ENCODE measurements at places on chromosomes 5 and 9. TPM values are rescaled to one million over a fixed set of nuclear protein-coding genes. Genes with fewer than 3 reads are reported as not detected.

DNA sequence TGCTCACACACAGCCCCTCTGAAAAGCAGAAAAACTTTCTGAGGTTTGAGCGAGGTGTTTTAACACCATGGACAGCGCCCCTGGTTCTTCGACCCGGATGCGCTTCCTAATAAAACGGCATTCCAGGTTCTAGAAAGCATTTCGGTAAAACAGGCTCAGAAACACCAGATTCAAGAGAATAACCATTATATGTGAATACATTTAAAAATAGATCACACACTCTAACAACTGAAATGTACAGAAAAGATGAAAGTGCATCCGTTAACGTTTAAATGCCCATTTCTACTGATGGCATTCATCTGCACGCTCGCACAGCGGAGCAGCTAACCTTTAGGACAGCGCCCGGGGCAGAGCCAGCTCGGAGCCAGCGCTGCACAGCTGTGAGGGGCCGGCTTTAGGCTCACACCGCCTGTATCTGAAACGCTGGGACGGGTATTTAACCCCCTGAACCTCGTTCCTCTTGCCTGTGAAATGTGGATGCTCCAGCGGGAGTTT, 26.3 kb upstream of the TENT4A start:
- H3K4me3 ChIP-seq: no peak overlapping the region
- DNase-seq: no peak
- no peaks in the 10 kb centered on the region for H3K36me3 ChIP-seq
- peaks cover 9% of the 10 kb centered on the region for H3K4me1 ChIP-seq
- no peak overlapping the region for H3K27ac ChIP-seq
- H3K27me3 ChIP-seq: peaks cover 39% of the 10 kb centered on the region

DNA sequence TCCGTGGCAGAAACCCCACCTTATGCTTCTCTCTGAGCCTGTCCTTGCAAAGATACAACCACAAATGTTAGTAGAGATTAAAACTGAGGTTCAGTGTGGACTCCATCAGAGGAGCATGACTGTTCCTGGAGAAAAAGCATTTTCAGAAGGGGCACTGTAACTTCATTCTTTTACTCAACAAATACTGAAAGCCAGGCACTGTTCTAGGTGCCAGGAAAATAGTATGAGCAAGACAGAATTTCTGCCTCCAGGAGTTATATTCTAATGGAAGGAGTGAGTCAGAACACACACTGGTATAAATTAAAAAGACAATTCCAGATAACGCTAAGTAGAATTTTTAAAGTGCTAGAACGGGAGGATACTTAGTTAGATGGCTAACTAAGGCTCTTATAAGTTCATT, 251.4 kb upstream of the GAS1 start:
- peaks cover 12% of the 10 kb centered on the region for H3K4me1 ChIP-seq
- H3K36me3 ChIP-seq: no peaks in the 10 kb centered on the region
- no peak for DNase-seq

DNA sequence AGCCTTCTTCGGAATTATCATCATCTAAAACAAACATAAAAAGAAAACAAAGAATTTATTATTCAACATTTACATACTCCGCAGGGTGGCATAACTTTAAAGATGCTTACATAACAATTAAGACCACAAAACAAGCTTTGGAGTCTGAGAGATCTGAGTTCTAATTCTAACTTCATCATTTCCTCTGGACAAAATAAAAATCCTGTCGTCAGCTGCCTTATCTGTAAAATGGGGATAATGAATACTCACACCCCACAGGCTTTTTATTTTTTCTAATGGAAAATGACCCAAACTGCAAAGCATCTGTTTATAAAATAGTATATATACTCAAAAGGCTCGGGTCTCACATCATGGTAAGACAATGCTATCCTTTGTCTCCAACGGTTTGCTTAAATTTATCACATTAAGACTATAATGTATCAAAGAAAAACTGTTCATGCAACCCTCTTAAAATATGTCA, 4.3 kb downstream of the ARRDC3 start:
- H3K36me3 ChIP-seq: peaks cover 79% of the 10 kb centered on the region
- no peak for DNase-seq
- H3K27ac ChIP-seq: peak overlapping the region; percentile 98
- peaks cover 13% of the 10 kb centered on the region for H3K4me1 ChIP-seq
- H3K4me3 ChIP-seq: peak overlapping the region; percentile 86
- no peaks in the 10 kb centered on the region for H3K27me3 ChIP-seq

DNA sequence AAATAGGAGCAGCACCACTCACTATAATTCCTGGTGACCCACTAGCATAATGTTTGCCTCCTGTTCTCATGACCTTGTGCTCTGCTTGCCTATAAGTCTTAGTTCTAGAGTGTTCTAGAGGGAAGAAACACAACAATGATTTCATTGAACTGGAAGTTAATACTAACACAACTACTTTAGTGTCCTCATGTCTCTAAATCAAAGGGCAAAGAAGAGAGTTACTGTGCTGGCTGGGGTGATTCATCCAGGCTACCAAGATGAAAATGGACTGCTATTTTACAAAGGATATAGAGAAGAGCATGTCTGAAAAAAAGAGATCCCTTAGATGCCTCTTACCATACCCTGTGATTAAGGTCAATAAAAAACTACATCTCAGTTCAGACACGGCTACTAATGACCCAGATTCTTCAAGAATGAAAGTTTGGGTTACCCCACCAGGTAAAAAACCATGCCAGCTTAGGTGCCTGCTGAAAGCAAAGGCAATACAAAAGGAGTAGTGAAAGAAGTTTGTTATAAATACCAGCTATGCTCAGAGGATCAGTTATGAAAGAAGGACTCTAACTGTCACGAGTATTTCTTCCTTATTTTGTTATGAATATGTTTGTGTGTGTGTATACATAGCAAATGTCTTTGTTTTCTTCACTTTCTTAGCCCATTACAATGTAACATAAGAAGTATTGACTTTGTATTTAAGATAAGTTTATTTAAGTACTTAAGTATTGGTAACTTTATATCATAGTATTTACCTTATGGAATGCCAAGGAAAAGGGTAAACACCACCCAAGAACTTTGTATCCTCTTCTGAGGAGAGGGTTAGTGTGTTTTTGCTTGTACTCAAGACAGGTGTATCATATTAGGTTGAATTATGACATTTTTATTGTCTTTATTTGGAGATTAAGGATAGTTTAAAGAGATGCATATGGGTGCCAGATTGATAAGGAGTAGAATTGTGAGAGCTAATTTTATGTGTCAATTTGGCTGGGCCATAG, 314.1 kb upstream of the PTGER4 start:
- no peak overlapping the region for H3K27ac ChIP-seq
- H3K27me3 ChIP-seq: no peaks in the 10 kb centered on the region
- peaks cover 5% of the 10 kb centered on the region for H3K36me3 ChIP-seq
- no peaks in the 10 kb centered on the region for H3K4me1 ChIP-seq
- DNase-seq: no peak

DNA sequence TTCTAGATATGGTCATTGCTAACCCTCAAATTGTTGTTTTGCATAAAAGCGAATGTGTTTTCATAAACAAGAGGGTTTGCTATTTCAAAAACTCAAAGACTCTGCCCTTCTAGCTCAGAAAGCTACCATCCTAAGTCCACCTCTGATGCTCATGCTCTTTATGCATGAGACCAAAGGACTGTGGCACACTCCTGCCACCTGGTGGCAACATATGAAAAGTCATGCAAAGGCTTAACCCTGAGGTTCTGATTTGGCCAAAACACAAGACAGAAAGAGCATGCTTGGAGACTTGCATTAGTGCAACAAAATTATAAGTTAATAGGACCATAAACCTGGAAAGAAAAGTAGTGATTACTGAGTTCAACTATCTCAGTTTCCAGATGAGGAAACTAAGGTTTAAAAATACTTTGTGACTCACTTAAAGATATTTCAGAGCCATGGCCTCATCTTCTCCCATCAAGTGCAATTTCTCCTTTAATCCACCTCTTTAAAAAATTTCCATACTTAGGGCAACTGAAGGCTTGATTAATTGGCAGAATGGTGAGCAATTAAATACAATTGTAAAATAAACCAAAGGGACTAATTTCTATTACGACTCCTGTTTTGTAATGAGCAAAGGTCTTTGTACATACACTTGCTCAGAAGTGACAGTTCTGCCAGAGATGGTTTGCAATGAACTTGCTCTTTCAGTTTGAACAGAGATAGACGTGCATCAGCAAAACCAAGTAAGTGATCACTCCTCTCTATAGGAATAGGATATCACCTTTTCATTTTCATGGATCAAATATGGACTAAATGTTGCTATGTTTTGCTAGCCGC, 110.7 kb upstream of the RAD23B start:
- DNase-seq: peak; percentile 71
- H3K27ac ChIP-seq: no peak overlapping the region
- no peaks in the 10 kb centered on the region for H3K36me3 ChIP-seq
- no peaks in the 10 kb centered on the region for H3K4me1 ChIP-seq

DNA sequence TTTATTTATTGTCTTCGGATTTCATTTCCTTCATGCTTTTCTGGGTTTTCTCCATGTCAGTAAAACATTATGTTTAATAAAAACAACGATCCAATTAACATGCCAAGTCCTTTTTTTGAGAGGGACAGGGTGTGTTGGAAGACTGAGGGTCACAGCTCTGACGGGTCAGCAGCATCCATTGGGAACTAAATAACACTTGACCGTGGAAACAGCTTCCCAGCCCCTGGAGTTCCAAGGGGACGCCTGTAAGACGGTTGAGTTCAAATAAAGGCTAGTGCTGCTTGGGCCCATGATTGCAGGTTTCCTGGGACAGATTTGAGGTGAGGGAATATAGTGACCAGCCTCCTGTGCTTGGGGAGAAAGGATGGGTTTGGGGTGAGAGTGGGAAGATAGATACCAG, 30.4 kb upstream of the NEURL1B start:
- H3K27me3 ChIP-seq: peaks cover 98% of the 10 kb centered on the region
- no peak for DNase-seq
- H3K27ac ChIP-seq: no peak overlapping the region
- H3K4me3 ChIP-seq: no peak overlapping the region
- no peaks in the 10 kb centered on the region for H3K36me3 ChIP-seq

DNA sequence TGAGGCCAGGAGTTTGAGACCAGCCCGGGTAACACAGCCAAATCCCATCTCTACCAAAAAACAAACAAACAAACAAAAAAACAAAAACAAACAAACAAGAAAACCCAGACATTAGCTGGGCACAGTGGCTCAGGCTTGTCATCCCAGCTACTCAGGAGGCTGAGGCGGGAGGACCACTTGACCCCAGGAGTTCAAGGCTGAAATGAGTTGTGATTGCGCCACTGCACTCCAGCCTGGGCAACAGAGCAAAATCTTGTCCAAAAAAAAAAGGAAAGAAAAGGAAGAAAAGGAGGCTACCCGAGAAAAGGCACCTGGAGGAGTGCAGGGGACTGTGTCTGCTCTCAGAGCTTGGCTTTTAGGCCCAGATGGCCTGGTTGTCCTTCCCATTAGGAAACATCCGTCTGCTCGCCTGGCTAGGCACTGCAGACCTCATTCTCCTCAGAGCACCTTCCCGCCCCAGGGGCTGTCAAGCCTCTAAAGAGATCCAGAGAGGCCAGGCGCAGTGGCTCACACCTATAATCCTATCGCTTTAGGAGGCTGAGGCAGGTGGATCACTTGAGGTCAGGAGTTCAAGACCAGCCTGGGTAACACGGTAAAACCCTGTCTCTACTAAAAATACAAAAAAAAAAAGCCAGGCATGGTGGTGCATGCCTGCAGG, 185.3 kb upstream of the IER5L start:
- no peaks in the 10 kb centered on the region for H3K27me3 ChIP-seq
- H3K36me3 ChIP-seq: peaks cover 18% of the 10 kb centered on the region
- H3K27ac ChIP-seq: no peak overlapping the region
- peaks cover 25% of the 10 kb centered on the region for H3K4me1 ChIP-seq

DNA sequence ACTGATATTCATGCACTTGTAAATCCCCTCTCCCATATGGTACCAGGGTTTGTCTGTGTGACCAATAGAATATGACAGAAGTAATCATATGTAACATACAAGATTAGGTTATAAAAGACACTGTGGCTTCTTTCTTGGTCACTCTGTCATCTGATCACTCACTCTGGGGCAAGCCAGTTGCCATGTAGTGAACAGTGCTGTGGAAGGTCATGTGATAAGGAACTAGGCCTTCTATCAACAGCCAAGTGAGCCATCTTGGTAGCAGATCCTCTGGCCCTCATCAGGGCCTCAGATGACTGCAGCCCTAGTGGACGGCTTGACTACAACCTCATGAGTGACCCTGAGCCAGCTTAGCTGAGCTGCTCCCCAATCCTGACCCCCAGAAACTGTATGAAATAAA, 30.0 kb upstream of the MATR3 start:
- H3K27me3 ChIP-seq: peaks cover 28% of the 10 kb centered on the region
- H3K27ac ChIP-seq: no peak overlapping the region
- no peak for DNase-seq
- H3K4me3 ChIP-seq: no peak overlapping the region
- no peaks in the 10 kb centered on the region for H3K36me3 ChIP-seq

DNA sequence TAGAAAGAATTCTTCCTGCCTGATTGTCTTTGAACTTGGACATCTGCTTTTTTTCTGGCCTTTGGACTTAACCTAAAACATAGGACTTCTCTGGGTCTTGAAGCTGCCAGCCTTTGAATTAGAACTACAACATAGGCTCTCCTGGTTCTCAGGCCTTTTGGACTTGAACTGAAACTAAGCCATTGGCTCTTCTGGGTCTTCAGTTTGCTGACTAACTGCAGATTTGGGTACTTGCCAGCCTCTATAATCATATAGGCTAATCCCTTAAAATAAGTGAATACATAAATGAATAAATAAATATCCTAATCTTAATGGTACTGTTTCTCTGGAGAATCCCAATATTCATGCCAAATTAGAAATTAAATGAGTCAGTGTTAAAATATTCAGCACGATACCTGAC, 473.4 kb upstream of the PAPPA start:
- no peak overlapping the region for H3K27ac ChIP-seq
- H3K4me3 ChIP-seq: no peak overlapping the region
- no peaks in the 10 kb centered on the region for H3K27me3 ChIP-seq
- H3K36me3 ChIP-seq: no peaks in the 10 kb centered on the region
- no peaks in the 10 kb centered on the region for H3K4me1 ChIP-seq

- H3K4me3 ChIP-seq: no peak overlapping the region
- no peak overlapping the region for H3K27ac ChIP-seq
- no peaks in the 10 kb centered on the region for H3K4me1 ChIP-seq
- DNase-seq: no peak
- peaks cover 32% of the 10 kb centered on the region for H3K27me3 ChIP-seq
- no peaks in the 10 kb centered on the region for H3K36me3 ChIP-seq
Observed at GRCh38 chr9:14723301-14723700, 768 bp upstream of the CER1 start.

GRCh38 chr9:137544176-137544760, 5.9 kb downstream of the PNPLA7 start:
- no peaks in the 10 kb centered on the region for H3K36me3 ChIP-seq
- H3K4me3 ChIP-seq: no peak overlapping the region
- DNase-seq: no peak
- H3K27me3 ChIP-seq: no peaks in the 10 kb centered on the region

GRCh38 chr9:91419222-91420191, 4.1 kb downstream of the NFIL3 start:
- H3K4me3 ChIP-seq: peak overlapping the region; percentile 96
- H3K27ac ChIP-seq: peak overlapping the region; percentile 93
- H3K4me1 ChIP-seq: peaks cover 27% of the 10 kb centered on the region
- peak; percentile 50 for DNase-seq

PCDH12 gene
- total RNA-seq: not detected

BARX1 gene
- total RNA-seq: not detected

TMEM252 gene
- not detected for total RNA-seq

SPOCK1 gene
- 3.3 TPM for total RNA-seq

CNOT8 gene
- 57.3 TPM for total RNA-seq
